ENCODE measurements at places on chromosomes 16 and 17. TPM values are rescaled to one million over a fixed set of nuclear protein-coding genes. Genes with fewer than 3 reads are reported as not detected.

DNA sequence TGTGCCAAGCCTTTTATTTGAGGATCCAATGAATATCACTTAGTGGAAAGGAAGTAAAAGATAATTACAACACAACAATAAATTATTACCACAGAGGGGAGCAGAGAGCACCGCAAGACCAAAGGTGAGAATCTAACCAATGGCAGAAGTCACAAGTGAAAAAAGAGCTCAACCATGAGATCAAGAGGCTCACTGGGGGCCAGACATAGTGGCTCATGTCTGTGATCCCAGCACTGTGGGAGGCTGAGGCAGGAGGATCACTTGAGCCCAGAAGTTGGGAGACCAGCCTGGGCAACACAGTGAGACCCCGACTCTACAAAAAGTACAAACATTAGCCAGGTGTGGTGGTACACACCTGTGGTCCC, 17.7 kb downstream of the ANKRD11 start:
- DNase-seq = no peak

DNA sequence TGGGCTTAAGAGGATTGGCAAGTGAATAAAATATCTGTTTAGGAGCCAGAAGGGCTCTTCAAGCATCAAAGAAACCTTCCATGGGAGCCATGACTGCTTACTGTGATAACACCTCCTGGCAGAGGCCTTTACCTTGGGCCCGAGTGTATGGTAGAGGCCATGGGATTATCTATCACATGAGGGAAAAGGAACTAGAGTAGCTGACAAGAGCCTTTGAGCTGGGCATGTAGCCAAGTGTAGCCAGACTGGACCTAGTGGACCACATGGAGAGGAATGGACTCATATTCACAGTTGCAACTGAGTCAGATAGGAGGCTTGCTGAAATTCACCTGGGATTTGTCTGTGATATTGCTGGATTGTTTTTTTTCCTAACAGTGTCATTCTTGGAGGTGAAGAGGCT, 276.0 kb upstream of the ZFHX3 start:
- no peak for DNase-seq

TLK2 gene
- 27.9 TPM for total RNA-seq

NPIPA8 gene
- total RNA-seq = not detected

DNA sequence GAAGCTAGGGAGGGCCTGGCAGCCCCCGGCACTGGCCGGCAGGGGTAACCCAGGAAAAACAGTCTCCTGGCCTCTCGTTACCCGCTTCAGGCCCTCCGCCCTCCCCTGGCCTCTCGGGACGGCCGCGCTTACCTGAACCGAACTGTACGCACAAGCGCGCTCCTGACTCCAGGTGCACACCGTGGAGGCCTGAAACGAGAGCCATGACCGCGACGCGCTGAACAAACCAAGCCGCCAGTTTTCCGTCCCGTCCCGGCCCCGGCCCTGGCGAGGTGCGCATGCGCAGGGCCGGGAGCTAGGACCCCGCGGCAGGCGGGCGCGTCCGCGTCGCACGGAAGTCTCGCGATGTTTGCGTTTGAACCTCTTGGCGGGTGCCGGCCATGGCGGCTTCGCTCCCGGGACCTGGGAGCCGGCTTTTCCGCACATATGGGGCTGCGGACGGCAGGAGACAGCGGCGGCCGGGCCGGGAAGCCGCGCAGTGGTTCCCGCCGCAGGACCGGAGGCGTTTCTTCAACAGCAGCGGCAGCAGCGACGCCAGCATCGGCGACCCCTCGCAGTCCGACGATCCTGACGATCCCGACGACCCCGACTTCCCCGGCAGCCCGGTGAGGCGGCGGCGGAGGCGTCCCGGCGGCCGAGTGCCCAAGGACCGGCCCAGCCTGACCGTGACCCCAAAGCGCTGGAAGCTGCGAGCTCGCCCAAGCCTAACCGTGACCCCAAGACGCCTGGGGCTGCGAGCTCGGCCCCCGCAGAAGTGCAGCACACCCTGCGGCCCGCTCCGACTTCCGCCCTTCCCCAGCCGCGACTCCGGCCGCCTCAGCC, at the start of gene HASPIN:
TSS of gene HASPIN (plus strand) at position 348 of the 822 bp plus-strand sequence. CDS start at position 381, 33 bp downstream.
- DNase-seq = no peak

GRCh38 chr17:79739148-79740062, 8.7 kb downstream of the ENPP7 start:
- DNase-seq = no peak

GRCh38 chr16:30761928-30762902, at the start of the genes CFAP119 and RNF40:
Gene CFAP119 (minus strand): TSS chr16:30762062. CDS start chr16:30761748, 314 bp downstream.
Gene RNF40 (plus strand): TSS chr16:30762322. CDS start chr16:30762546, 224 bp downstream.
- DNase-seq = peak; percentile 93

SKAP1 gene
- 0.99 TPM for total RNA-seq

GRCh38 chr16:90040152-90041023, 21.1 kb upstream of the DBNDD1 start:
- no peak for DNase-seq

Measured in glomerular endothelial cell (primary cell).